ENCODE measurements at places on chromosomes 2 and 18.

- DNase-seq = no peak
These were observed 4.0 kb downstream of the TMEM17 start for GRCh38 chr2:62501794-62502500.

DNA sequence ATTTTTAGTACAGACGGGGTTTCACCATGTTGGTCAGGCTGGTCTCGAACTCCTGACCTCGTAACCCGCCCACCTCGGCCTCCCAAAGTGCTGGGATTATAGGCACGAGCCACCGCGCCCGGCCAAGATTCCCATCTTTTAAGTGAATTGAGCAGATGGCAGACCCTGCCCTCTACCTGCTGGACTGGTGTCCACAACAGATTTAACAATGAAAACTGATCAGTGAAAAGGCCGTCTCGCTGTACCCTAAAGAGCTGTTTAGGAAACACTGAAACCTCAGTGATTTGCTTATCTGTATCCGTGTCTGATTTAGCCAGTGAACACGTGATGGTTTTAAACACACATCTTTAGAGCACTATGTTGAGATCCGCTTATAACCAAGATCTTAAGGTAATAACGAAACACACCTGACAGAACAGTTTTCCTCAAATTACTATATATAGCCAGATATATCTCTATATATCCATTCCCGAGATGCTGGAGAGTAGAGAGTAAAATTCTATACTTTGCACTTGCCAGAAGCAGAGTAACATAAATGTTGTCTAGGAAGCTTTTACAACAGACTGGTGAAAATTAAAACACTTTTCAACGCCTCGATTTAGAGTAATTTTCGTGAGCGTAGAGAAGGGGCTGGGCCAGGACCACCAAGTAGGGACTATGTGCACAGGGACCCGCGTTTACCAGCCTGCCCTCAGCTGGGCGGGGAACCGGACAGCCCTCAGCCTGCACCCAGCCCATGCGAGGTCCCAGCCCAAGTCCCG, 594 bp downstream of the FAM161A start:
- DNase-seq = no peak

DNA sequence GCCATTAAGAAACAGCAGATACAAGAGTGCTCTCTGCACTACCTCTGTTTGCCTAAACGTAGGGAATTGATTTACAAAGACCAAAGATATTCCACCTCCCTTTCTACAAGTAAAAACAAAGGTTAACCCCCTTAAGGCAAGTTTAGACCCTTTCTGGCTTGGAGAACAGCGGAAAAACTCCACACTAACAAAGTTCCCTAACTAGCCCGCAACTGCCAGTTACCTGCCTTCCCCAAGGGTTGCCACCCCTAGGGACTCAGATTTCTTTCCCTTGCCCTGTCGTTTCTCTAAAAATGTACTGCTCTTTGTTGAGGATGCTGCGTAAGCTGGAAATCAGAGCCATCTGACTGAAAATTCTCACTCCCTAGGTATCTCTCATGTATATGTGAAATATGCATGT, 627.5 kb upstream of the SOX11 start:
- DNase-seq = no peak

GRCh38 chr2:127083819-127084503, 23.0 kb downstream of the BIN1 start:
- DNase-seq = no peak

- no peak for DNase-seq
These were observed 88.0 kb downstream of the ACTR3 start for GRCh38 chr2:113977660-113978523.

GRCh38 chr2:32559136-32559535, 68.7 kb upstream of the TTC27 start:
- no peak for DNase-seq

DNA sequence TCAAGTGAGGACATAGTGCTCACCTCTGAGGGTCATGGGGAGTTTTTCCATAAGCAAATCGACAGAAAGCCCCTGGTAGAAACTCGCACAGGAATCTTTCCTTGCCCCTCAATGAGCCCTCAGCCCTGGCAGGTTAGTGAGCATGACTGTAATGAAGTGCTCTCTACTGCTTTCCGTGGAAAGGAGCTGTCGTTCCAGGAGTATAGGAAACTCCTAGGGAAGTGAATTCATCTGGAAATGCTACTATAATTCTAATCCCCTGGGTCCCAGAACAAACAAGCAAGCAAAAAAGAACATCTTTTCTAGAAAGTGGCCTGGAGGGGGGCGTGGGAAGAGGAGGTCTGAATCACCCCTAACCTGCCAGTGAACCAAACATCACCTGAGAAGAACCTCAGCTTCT, 18.1 kb downstream of the BCL2L11 start:
- DNase-seq = no peak
